ENCODE measurements at places on chromosomes 7 and 10. TPM values are rescaled to one million over a fixed set of nuclear protein-coding genes. Genes with fewer than 3 reads are reported as not detected.

DNA sequence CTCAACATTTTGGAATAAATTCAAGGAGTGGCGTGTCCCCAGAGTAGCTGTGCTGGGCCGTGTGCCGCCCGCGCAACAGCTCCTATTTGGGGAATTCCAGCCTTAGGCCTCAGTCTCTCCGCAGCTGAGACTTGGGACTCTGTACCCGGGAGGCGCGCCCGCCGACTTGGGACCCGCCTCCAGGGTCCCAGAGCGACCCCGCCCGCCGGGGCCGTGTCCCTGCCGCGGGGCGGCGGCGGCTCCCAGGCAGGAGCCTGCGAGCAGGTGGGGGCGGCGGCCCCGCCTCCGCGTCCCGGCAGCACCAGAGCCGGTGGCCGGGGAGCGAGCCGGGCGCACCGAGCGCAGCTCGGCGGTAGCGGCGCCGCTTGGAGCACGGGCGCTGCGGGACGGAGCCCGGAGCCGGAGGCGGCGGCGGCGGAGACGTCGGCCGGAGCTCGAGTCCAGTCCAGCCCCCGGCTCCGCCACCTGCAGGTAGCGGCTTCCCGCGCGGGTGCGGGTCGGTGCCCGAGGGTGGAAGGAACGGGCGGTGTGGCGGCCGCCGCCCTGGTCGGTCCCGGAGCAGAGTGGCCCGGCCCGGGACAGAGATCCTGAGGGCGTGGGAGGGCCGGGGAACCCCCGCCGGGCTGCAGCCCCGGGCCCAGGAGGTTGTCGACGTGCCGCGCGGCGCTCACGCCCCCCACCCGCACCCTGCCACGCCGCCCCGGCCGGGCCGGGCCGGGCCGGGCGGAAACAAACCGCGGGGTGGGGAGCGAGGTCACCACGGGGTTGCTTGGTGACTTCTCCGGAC is at the start of gene WIPF3:
TSS of gene WIPF3 (plus strand) at position 301 of the 787 bp plus-strand sequence. CDS start 28,217 bp downstream, outside the sequence.
- DNase-seq: no peak

GRCh38 chr10:35532141-35532540 is 73.0 kb upstream of the GJD4 start:
- no peak for DNase-seq

- DNase-seq: peak; percentile 3
Measured at GRCh38 chr7:23470330-23471105, at the start of gene IGF2BP3. Gene IGF2BP3, minus strand, starts transcription at chr7:23470491. Its CDS starts 381 bp downstream, at chr7:23470110.

DNA sequence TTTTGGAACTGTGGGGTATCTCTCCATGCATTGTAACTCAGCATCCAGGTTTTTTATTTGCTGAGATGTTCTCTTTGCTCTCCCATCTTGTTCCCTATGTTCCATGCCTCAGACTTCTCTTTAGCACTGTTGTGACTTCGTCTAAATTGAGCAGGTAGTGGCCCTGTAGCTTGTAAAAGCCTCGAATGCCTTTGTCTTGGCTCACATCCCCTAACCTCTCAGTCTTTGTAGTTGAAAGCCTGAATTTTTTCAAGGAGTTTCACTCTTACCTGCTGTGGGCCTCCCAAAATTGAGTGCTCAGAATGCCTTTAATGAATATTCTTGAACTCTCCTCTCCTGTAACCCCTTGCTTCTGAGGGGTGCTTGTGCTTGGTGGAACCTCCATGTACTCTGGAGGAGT is 1137.3 kb downstream of the REEP3 start:
- DNase-seq: no peak

GRCh38 chr7:26413007-26413691 is 121.5 kb downstream of the SNX10 start:
- no peak for DNase-seq

- no peak for DNase-seq
Measured at GRCh38 chr7:28999895-29000716, 42.0 kb upstream of the TRIL start.

DNA sequence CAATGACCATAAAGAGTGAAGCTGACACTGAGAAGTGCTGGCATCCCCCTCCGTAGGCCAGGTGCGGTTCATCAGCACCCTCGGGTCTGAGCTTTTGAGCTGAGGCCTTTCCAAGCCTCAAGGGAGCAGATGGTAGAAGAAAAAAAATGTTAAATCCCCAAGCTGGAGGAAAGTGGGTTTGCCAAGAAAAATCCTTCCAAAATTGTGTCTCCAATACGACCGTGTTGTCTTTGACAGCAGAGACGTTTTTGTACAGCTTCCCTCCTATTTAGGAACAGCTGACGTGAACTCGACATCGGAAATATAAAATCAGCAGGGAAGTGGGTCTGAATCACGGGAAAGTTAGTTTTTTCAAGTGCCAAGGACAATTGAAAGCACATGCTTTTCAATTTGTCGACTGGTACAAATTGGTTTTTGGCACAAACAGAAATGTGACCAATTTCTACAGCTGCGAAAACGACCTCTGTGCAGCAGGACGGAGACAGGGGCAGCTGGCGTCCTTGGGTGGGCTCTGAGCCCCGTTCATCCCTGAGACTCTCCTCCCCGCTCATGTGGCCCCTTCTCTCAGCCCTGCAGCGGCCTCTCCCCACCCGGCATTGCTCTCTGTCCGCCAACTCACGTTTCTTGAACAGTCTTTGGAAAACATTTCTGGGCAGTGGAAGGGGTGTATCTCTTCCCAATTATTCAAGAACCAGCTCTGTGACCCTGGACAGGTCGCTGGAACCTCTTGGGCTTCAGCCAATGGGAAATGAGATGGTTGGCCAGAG is 89.9 kb downstream of the PAXIP1 start:
- no peak for DNase-seq

- no peak for DNase-seq
Measured at GRCh38 chr7:122802301-122802751, 83.9 kb downstream of the CADPS2 start.

DNA sequence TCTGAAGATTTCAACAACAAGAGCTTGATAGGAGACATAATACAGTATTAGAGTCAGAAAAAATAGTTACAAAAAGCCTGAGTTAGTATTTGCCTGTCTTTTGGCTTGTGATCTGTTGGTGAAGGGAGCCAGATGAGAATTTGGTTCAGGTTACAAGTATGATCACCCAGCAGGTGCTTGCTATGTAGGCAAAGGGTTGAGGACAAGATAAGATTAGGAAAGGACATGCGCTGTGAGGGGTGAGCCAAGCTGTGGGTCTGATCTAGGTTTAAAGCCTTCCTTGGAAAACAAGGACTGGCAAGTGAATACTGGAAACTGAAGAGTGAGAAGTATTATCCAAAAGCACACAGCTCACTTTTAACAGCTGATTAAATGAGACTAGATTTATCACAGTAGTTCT is 28.7 kb upstream of the CD36 start:
- no peak for DNase-seq

- DNase-seq: no peak
Measured at GRCh38 chr7:29606287-29606721, 42.7 kb downstream of the PRR15 start.

DNA sequence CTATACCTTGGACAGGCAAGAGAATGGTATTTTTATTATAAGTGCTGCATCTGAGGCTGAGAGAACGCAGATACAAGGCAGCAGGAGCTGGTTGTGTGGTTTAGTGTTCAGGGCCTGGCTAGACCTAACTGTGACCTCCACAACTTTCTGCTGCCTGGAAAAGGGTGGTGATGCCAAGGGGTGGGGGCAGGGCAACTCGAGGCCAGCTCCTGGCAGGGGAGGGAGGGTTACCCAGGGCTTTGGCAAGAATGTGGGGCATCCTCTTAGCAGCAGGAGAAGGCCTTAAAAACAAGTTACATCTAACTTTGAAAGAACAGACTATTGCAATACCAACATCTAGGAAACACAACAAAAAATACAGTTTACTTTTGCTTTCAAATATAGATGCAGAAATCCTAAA is 13.0 kb downstream of the MXI1 start:
- DNase-seq: no peak

DNA sequence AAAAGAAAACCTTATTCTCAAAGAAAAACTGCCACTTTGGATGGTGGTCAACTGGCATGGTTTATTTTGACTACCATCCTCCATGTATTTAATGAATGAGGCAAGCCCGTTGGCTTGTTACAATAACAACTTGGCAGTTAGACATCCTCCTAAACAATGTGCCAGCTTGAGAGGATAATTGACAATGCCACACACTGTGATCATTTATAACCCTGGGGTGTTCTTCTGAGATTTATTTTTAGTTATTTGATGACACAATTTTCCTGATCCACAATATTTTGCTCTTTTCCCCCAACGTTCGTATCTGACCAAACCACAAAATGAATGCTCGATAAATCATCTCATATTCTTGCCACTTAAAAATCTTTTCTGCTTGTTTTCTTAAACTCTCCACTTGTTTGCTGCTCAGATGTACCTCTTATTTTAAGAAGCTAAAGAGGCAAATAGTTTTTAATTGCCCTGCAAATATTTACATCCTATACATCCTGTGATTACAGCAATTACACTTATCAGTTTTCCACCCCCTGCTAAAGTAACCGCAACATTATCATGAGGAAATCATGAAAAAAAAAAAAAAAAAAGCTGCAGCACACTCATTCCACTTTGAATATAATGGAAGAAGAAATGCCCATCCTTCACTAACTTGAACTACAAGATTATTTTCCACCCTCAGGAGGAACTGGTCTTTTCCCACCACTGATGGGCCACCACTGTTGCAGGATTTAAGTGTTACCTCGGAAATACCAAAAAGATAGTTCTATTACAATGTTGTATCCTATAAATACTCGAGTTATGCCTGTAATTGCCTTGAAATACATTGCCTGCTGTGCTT is 119.9 kb downstream of the MBL2 start:
- DNase-seq: no peak

- DNase-seq: no peak
Measured at GRCh38 chr10:75971402-75972211, 540.2 kb downstream of the LRMDA start.

- DNase-seq: no peak
Measured at GRCh38 chr10:125118011-125118611, 42.3 kb downstream of the CTBP2 start.

GRCh38 chr10:46226232-46226631 is 60.6 kb upstream of the ANTXRL start:
- DNase-seq: no peak

GRCh38 chr7:51021906-51022570 is 239.3 kb upstream of the GRB10 start:
- DNase-seq: no peak

- DNase-seq: no peak
Measured at GRCh38 chr7:17593819-17594419, 295.5 kb downstream of the AHR start.

- DNase-seq: peak; percentile 51
Measured at GRCh38 chr10:119029613-119030420, at the start of gene NANOS1. Gene NANOS1, plus strand, starts transcription at chr10:119029714. Its CDS starts 88 bp downstream, at chr10:119029802.

DNA sequence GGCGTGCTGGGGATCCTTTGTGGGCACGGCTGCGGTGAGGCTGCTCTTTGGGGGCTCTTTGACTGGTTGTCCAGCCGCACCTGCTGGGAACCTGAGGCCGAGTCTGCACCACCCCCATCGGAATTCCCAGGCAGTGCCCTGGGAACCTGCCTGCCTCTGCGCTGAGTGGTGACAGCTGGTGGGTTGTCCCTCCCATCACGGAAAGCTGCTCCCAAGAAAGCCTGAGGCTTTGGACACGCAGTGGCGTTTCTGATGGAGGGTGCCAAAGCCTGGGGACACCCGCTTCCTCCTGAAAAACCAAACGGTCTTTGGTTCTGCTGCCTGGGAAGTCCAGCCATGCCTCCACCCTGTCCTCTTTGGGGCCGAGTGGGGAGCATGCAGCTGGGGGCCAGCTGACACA is 21.4 kb upstream of the SHH start:
- no peak for DNase-seq

- no peak for DNase-seq
Measured at GRCh38 chr7:154372011-154372601, 319.9 kb downstream of the DPP6 start.

DNA sequence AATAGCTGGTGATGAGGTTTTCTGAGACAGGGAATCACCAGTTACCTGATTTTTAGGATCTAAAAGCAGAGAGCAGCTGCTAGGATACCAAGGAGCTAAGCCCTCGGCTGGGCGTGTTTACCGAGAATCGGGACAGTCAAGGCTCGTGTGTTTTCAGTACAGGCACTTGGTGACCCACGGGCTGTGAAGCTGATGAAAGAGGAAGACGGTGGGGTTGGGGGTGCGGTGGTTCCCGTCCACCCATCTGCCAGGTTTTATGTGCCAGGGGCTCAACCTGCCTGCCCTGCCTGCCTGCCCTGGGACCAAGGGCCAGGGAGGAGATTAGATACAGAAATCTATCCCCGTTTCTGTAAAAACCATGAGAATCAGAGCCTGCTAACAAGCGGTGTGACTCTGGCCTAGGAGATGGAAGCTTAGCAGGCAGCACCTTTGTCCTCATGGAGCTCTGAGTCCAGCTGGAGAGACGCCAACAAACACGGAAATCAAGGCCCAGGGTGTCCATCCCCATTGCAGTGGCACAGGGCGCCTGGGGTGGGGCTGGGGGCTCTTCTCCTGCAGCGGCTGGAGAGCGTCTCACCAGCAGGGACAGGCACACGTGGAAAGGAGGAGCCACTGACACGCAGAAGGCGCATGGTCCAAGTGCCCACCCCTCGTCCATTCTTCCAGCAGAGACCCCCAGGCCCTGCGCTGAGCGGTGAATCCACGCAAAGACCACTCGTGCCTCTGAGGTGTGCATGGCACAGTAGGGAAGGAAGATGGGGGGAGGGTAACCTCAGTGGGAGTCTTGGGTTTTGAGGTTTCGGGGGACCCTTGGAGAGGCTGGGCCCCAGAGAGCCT is 265.0 kb upstream of the TCERG1L start:
- no peak for DNase-seq

- no peak for DNase-seq
Measured at GRCh38 chr10:86071145-86071544, 295.4 kb downstream of the GRID1 start.

DNA sequence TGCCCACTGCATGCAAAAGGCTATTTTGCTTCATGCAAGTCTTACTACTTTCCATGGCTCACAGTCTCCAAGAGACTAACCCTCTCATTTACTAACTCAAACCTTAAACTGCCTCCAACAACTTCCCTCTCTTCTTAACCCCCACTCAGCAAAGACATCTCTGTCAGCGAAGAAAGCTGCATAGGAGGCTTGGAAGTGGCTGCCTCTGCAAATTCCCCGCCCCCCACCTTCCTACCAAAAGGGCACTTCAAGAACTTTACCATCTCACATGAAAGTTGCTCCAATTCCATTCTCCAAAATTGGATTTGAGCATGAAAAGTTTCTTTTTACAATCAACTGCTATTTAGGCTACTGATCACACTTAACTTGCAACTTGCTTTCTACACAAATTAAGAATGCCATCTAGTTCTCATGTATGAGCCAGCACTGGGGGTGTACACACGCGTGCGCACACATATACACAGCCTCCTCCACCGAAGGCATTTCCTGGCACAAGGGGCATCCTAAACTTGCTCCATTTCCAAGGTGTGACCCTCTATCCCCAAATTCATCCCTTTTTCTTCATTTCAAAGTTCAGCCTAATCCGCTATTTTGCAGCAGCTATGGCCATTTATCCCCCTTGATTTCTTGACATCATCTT is 1.8 kb downstream of the CCDC6 start:
- no peak for DNase-seq

ABCC2 gene
- 1.1 TPM for total RNA-seq

CPXM2 gene
- not detected for total RNA-seq

SEMA4G gene
- total RNA-seq: 0.57 TPM

ASZ1 gene
- not detected for total RNA-seq

AKR1B15 gene
- total RNA-seq: not detected

ITGB1 gene
- total RNA-seq: 75.5 TPM

ARHGAP21 gene
- 33.7 TPM for total RNA-seq

WDR86 gene
- 0.59 TPM for total RNA-seq

All from CD8-positive, alpha-beta memory T cell (primary cell).